ENCODE measurements at places on chromosomes 6 and 20. TPM values are rescaled to one million over a fixed set of nuclear protein-coding genes. Genes with fewer than 3 reads are reported as not detected.

Gene MAS1
- not detected for total RNA-seq

Gene FOXQ1
- not detected for total RNA-seq

Gene DAAM2
- total RNA-seq, result 62.1 TPM

Gene GTSF1L
- total RNA-seq, result not detected

GRCh38 chr6:110547266-110547964 is 71.0 kb upstream of the SLC22A16 start:
- DNase-seq, result no peak
- H3K36me3 ChIP-seq, result no peaks in the 10 kb centered on the region
- H3K27me3 ChIP-seq, result no peaks in the 10 kb centered on the region
- H3K4me1 ChIP-seq, result no peaks in the 10 kb centered on the region
- no peak overlapping the region for H3K27ac ChIP-seq
- no peak overlapping the region for H3K4me3 ChIP-seq

- H3K27ac ChIP-seq, result no peak overlapping the region
- DNase-seq, result no peak
- H3K36me3 ChIP-seq, result no peaks in the 10 kb centered on the region
- no peaks in the 10 kb centered on the region for H3K27me3 ChIP-seq
- no peak overlapping the region for H3K4me3 ChIP-seq
- H3K4me1 ChIP-seq, result no peaks in the 10 kb centered on the region
Measured at GRCh38 chr20:58982406-58983114, 1.5 kb downstream of the NELFCD start.

DNA sequence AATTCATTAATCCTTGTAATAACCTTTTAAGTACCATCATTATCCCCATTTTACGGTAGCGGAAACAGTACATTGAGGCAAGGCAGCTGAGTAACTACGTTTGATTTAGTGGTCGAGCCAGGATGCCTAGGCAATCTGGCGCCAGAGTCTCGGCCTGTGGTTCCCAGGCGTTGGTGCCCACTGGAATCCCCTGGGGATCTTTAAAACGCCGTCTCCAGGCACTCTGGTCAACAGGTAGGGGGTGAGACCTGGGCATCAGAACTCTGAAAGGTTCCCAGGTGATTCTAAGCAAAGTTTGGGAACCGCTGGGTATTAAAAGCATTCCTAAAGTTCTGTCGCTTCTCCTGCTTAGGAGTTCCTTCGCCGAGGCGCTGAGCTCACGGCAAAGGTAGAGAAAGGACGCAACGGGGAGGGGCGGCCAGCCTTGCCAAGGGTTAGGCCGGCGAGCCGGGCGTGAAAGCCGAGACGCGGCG is 939 bp downstream of the DTNBP1 start:
- no peaks in the 10 kb centered on the region for H3K27me3 ChIP-seq
- H3K4me3 ChIP-seq, result peak overlapping the region; percentile 39
- DNase-seq, result no peak
- H3K36me3 ChIP-seq, result no peaks in the 10 kb centered on the region
- H3K4me1 ChIP-seq, result no peaks in the 10 kb centered on the region
- H3K27ac ChIP-seq, result no peak overlapping the region

GRCh38 chr6:52834481-52834880 is 6.1 kb downstream of the GSTA5 start:
- no peaks in the 10 kb centered on the region for H3K4me1 ChIP-seq
- no peak overlapping the region for H3K4me3 ChIP-seq
- H3K36me3 ChIP-seq, result no peaks in the 10 kb centered on the region
- H3K27me3 ChIP-seq, result no peaks in the 10 kb centered on the region
- no peak for DNase-seq

GRCh38 chr6:16168121-16168520 is 39.2 kb downstream of the MYLIP start:
- no peak for DNase-seq
- no peaks in the 10 kb centered on the region for H3K36me3 ChIP-seq

- DNase-seq, result no peak
- no peaks in the 10 kb centered on the region for H3K27me3 ChIP-seq
- no peaks in the 10 kb centered on the region for H3K4me1 ChIP-seq
- H3K36me3 ChIP-seq, result no peaks in the 10 kb centered on the region
- no peak overlapping the region for H3K4me3 ChIP-seq
Measured at GRCh38 chr6:14092838-14093789, 24.5 kb upstream of the CD83 start.

DNA sequence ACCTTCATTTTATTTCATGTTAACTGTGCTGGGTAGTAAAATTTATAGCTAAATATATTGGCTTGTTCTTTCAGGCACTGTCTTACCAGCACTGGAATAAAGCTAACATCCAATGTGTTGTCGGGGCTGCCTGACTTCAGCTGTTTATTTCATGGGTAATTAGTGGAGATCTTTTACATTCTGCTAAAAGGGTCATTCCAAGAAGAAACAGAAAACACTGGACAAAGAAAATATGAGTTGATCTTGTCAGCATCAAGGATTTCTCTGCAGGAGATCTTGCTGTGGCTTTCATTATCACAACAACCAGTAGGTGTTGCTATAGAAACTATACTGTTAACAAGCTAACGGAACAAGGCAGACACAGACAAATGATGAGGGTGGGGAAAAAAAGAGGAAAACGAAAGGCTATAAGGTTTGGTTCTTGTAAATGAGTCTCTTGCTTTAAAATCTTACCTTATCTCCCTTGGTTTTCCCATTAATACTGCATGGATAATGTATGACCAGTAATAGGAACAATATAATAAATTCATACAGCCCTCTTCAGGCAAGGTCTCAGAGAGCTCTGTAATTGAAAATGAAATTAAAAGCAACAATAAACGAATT is 206.8 kb downstream of the SIM1 start:
- no peak for DNase-seq
- H3K4me1 ChIP-seq, result no peaks in the 10 kb centered on the region
- no peak overlapping the region for H3K4me3 ChIP-seq
- H3K36me3 ChIP-seq, result no peaks in the 10 kb centered on the region

DNA sequence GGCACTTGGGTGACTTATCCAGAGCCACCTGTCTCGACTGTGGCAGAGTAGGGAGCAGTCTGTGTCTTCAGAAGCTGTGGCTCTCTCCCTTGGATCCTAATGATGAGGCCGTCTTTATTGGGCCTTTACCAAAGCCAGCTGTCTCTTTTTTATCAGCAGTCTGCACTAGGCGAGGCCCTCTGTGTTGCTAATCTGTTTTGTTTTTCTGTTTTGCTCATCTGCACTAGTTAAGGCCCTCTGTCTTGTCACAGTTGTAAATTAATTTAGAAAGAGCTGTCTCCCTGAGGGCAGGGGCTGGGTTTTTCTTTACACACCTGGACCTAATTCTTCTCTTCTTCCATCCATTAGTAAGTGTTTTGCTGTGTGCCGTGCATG is 45.0 kb downstream of the CDS2 start:
- H3K4me1 ChIP-seq, result peaks cover 4% of the 10 kb centered on the region
- no peaks in the 10 kb centered on the region for H3K27me3 ChIP-seq
- no peak overlapping the region for H3K27ac ChIP-seq
- no peak for DNase-seq

DNA sequence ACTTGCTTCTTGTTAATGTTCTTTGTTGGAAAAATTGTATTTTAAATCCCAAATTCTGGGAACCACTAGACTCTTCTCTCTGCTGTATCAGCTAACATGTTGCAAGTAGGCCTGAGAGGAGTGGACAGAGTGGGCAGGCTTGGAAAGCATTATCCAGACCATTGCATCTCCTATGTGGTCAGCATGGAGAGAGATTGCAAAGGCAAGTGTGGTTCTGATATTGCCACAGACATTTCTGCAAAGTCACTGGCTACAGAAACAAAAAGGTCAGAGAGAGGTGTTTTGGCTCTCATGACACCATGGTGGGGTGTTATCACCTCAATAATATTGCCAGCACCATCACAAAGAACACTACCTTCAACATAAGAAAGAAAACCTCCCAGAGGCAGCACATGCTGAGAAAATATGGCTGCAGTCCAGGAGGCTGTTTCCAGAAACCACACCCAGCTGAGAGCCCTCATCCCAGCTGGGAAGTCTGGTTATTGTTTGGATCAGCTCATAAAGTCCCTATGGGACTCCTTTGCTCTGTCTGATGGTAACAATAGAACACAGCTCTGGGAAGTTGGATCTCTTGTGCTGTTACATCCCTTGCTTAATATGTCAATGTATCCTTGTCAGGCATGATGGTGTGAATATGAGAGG is 78.2 kb upstream of the TBX18 start:
- no peak for DNase-seq
- no peaks in the 10 kb centered on the region for H3K27me3 ChIP-seq
- H3K4me3 ChIP-seq, result no peak overlapping the region
- H3K4me1 ChIP-seq, result no peaks in the 10 kb centered on the region
- H3K36me3 ChIP-seq, result no peaks in the 10 kb centered on the region
- H3K27ac ChIP-seq, result no peak overlapping the region

- H3K27me3 ChIP-seq, result no peaks in the 10 kb centered on the region
- H3K4me1 ChIP-seq, result no peaks in the 10 kb centered on the region
- H3K36me3 ChIP-seq, result peaks cover 11% of the 10 kb centered on the region
- H3K4me3 ChIP-seq, result no peak overlapping the region
- no peak for DNase-seq
Measured at GRCh38 chr20:45368221-45368980, 5.4 kb downstream of the SYS1 start.

DNA sequence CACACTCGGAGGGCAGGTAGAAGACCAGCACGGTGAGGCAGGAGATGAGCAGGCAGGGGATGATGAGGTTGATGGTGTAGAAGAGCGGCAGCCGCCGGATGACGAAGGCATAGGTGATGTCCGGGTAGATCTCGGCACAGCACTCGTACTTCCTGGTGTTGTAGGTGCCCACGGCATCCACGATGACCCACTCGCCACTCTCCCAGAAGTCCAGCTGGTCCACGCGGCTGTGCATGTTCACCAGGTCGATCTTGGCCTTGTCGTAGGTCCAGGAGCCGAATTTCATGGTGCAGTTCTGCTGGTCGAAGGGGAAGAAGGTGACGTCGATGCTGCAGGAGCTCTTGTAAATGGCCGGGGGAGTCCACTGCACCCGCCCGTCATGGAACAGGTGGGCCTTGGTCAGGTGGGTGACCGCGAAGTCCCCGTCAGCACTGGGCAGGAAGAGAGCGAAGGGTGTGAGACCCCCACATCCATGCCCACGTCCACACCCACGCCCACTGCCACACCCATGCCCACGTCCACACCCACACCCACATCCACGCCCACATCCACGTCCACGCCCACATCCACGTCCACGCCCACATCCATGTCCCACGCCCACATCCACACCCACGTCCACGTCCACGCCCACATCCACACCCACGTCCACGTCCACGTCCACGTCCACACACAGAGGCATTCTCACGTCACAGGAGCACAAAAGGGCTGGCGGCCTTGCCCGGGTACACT is 10.4 kb downstream of the CHRNA4 start:
- no peaks in the 10 kb centered on the region for H3K27me3 ChIP-seq
- no peaks in the 10 kb centered on the region for H3K36me3 ChIP-seq
- no peaks in the 10 kb centered on the region for H3K4me1 ChIP-seq
- no peak overlapping the region for H3K4me3 ChIP-seq

- no peaks in the 10 kb centered on the region for H3K36me3 ChIP-seq
- H3K4me1 ChIP-seq, result no peaks in the 10 kb centered on the region
- no peak overlapping the region for H3K27ac ChIP-seq
- no peak overlapping the region for H3K4me3 ChIP-seq
- DNase-seq, result no peak
- peaks cover 3% of the 10 kb centered on the region for H3K27me3 ChIP-seq
Measured at GRCh38 chr20:21048841-21049273, 57.3 kb downstream of the LINC00237 start.

- H3K4me3 ChIP-seq, result no peak overlapping the region
- no peaks in the 10 kb centered on the region for H3K27me3 ChIP-seq
- no peaks in the 10 kb centered on the region for H3K36me3 ChIP-seq
- H3K27ac ChIP-seq, result no peak overlapping the region
Measured at GRCh38 chr6:37850260-37850659, 30.7 kb downstream of the ZFAND3 start.

- H3K36me3 ChIP-seq, result peaks cover 2% of the 10 kb centered on the region
- H3K27me3 ChIP-seq, result no peaks in the 10 kb centered on the region
- H3K27ac ChIP-seq, result no peak overlapping the region
Measured at GRCh38 chr6:12110523-12111362, 98.6 kb downstream of the HIVEP1 start.

- no peak overlapping the region for H3K4me3 ChIP-seq
- H3K27me3 ChIP-seq, result no peaks in the 10 kb centered on the region
- H3K27ac ChIP-seq, result no peak overlapping the region
- H3K36me3 ChIP-seq, result no peaks in the 10 kb centered on the region
- no peaks in the 10 kb centered on the region for H3K4me1 ChIP-seq
Measured at GRCh38 chr6:136201732-136202131, 48.4 kb downstream of the MTFR2 start.

DNA sequence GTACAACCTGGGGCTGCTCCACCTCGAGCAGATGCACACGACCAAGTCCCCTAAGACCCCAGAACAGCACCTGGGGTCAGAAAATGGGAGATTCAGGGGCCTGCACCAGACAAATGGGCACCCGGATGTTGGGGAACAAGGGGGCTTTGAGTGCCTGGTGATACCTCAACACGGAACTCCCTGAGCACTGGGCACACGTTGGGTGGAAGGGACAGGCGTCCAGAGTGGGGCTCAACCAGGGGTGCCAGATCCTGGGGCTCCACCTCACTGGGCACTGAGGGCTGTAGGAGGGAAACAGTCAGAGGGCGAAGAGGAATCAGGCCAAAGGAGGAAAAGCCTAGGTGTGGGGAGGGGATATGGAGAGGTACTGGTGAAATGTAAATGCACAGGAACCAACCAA is 33.5 kb upstream of the SPAG4 start:
- no peak overlapping the region for H3K27ac ChIP-seq
- no peaks in the 10 kb centered on the region for H3K4me1 ChIP-seq
- H3K36me3 ChIP-seq, result no peaks in the 10 kb centered on the region
- H3K27me3 ChIP-seq, result no peaks in the 10 kb centered on the region
- H3K4me3 ChIP-seq, result no peak overlapping the region

DNA sequence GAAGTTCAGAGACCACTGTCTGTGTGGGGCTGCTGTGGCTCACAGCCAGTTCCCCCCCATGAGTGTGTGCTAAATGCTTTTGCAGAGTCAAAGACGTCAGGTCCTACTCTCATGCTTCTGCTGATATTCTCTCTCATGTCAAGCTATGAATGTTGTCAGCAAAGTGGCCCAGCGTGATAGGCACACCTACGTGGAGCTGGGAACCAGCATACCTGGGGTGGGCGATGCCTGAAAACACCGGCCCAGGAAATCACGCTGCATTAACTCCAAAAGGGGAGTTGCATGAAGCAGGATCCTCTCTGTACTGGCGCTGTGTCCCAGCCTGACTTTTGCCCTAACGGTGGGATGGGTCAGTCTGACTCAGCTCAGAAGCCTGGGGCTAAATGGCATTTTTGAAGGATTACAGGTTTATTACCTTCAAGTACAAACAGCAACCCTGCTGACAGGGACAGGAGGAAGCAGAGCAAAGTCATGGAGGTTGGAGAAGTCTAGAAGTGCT is 9.0 kb upstream of the MRPS10 start:
- DNase-seq, result peak; percentile 30
- no peaks in the 10 kb centered on the region for H3K4me1 ChIP-seq
- no peaks in the 10 kb centered on the region for H3K27me3 ChIP-seq
- H3K4me3 ChIP-seq, result no peak overlapping the region
- H3K36me3 ChIP-seq, result no peaks in the 10 kb centered on the region

DNA sequence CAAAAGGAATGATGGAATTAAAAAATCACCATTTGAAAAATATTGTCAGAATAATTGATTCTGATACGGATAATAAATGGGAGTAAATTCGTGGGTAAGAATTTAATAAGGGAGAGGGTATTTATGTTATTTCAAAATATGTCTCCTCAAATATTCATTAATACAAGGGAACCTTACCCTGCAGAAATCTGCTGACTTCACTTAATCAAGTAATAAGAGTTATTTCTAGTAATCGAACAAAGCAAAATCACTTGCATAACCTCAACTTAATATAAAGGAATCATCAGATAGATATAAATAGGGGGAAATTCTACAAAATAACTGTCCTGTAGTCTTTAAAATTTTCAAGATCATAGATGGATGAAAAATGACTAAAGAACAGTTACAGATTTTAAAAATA is 1164.7 kb upstream of the GJE1 start:
- no peaks in the 10 kb centered on the region for H3K27me3 ChIP-seq
- H3K27ac ChIP-seq, result no peak overlapping the region
- no peak overlapping the region for H3K4me3 ChIP-seq
